Activated CD8-positive, alpha-beta T cell treated with anti-CD3 and anti-CD28 coated beads, Interleukin-2, amount 10 ng/mL, durations not matched to agents 7 days and 5 days (primary cell): ENCODE measurements at places on chromosomes 3 and 15.
A peak's percentile ranks its signal among the peaks of the same experiment; 100 is the strongest.

- no peak for DNase-seq
Observed at GRCh38 chr15:77855871-77856270, 221.6 kb downstream of the TBC1D2B start.

DNA sequence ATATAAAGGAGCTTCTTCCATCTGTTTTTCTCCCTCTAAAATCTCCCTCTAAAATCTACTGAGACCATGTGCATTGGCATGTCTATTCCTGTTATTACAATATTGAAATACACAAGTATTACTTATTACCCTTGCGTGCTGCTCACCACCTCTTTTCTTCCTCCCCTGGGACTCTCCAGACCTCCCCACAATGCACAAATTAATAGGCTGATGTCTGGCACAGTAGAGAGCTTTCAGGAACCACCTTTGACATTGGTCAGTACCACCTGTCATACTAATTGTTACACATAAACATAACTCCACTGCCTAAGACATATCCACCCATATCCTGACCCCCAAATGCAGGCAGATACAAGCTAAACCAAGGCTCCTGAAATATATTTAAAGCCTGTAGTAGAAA is 722.6 kb downstream of the FHIT start:
- no peak for DNase-seq

- no peak for DNase-seq
Observed at GRCh38 chr3:167113035-167113830, 266.9 kb downstream of the ZBBX start.

DNA sequence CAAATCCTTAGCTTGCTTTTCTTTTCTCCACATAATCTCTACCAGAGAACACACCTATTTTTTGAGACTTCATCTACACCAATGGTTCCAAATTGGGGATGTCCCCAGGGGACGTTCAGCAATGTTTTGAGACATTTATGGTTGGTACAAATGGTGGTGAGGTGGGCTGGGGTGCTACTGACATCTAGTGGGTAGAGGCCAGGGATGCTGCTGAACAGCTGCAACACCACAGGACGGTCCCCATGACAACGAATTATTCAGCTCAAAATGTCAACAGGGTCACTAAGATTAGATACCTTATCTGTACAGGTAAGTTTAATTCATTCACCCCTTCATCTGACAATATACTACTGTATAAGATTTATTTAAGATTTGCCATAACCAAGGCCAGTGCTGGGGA is 14.4 kb downstream of the GK5 start:
- no peak for DNase-seq

GRCh38 chr3:2765002-2765579 is 345.1 kb downstream of the IL5RA start:
- no peak for DNase-seq

- DNase-seq = peak; percentile 97
Observed at GRCh38 chr3:50340448-50341329, at the start of gene RASSF1. RASSF1 (minus strand) TSS chr3:50340836; CDS start chr3:50340805, 31 bp downstream.

DNA sequence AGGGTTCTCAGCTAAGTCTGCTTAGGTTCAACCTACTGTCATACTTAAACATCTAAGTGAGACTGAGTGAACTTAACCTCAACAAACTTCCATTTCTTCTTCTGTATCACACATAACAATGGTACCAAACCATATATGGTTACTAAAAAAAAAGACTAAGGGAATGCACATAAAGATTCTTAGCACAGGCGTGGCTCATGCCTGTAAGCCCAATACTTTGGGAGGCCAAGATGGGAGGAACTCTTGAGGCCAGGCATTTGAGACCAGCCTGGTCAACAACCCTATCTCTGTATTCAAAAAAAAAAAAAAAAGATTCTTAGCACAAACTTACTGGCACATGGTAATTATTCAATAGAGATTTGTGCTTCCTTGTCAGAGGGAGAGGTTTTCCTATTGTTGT is 57.9 kb downstream of the ACAP2 start:
- no peak for DNase-seq

GRCh38 chr3:182954553-182955235 is 25.6 kb downstream of the DCUN1D1 start:
- DNase-seq = no peak

- DNase-seq = peak; percentile 19
Observed at GRCh38 chr15:81270781-81271491, 53.0 kb downstream of the STARD5 start.

- DNase-seq = no peak
Observed at GRCh38 chr15:41917767-41918430, 24.0 kb upstream of the SPTBN5 start.

GRCh38 chr15:91737151-91737818 is 116.2 kb upstream of the SLCO3A1 start:
- no peak for DNase-seq

DNA sequence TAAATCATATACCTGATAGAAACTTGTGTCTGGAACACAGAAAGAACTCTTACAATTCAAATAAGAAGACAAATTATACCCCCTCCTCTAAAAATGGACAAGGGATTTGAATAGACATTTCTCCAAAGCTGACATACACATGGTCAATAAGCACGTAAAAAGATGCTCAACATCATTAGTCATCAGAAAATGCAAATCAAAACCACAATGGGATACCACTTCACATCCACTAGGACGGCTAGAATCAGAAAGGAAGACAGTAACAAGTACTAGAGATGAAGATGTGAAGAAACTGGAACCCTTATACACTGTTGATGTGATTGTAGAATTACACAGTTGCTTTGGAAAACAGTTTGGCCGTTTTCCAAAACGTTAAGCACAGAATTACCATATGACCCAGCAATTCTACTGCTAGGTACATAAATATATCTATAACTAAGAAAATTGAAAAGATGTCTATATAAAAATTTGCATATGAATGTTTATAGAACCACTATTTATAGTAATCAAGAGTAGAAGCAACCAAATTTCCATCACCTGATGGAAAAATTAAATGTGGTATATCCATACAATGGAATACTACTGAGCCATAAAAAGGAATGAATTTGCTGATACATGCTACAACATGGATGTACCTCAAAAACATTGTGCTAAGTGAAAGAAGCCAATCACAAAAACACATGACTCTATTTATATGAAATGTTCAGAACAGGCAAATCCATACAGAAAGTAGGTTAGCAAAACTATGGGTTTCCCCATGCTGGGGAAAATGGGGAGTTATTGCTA is 60.8 kb downstream of the GREM1 start:
- DNase-seq = no peak

GRCh38 chr3:16134173-16134928 is 40.1 kb upstream of the GALNT15 start:
- DNase-seq = no peak

DNA sequence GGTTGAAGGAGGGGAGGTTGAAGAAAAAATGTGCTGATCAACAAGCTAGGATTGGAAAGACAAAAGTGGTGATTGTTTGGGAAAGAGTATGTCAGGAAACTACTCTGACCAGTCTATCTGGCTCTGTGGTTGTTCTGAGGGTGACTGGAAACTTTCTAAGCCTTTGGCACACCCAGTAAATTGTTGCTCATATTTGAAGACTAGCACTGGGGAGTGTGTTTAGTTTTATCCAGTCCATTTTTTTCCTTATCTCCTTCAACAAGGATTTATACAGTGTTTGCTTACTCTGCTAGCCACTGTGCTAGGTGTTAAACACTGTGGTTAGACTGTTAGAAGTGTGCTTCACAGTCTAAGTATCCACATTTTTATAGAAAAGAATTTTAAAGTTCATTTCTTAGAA is 28.8 kb downstream of the PPM1L start:
- no peak for DNase-seq

DNA sequence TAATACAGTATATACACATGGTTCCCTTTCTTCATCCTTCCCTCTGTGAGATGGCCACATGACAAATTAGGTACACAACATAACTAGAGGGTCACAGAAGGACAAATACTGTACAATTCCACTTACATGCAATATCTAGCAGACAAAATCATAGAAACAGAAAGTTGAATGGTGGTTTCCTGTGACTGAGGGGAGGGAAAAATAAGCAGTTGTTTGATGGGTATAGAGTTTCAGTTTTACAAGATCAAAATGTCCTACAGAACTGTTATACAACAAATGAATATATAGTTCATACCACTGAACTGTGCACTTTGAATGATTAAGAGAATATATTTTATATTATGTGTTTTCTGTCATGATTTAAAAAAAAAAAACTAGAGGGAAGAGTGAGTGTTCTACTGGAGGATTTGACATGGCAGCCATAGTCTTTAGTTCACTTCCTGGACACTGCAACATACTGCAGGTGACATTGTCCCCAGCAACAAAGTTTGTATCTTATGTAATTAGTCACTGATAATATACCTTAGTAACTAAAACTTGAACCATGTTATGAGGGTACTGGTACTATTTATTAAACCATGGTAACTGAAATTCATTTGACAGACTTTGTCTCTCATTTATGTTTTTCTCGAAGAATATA is 37.2 kb downstream of the CCDC54 start:
- no peak for DNase-seq

DNA sequence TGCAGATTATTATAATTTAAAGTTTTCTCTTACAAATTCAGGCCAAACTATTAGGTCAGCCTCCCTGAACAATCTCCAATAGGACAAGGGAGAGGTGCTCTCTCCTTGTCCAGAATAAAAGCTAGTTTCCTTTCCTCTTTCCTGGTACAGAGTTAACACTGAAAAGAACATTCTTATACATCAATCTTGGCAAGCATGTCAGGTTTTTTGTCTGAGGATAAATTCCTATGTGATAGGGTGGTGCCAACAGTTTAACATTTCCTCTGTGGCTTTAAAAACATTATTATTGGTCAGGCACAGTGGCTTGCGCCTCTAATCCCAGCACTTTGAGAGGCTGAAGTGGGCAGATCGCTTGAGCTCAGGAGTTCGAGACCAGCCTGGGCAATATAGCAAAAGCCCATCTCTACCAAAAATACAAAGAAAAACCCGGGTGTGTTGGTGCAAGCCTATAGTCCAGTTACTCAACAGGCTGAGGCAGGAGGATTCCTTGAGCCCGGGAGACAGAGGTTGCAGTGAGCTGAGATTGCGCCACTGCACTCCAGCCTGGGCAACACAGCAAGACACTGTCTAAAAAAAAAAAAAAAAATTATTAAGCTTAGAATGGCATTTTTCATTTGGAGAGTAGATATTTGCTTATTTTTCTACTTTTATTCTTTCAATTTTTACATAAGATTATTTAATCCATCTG is 13.7 kb upstream of the ULK4 start:
- no peak for DNase-seq

GRCh38 chr3:110323349-110323748 is 748.3 kb upstream of the NECTIN3 start:
- no peak for DNase-seq

DNA sequence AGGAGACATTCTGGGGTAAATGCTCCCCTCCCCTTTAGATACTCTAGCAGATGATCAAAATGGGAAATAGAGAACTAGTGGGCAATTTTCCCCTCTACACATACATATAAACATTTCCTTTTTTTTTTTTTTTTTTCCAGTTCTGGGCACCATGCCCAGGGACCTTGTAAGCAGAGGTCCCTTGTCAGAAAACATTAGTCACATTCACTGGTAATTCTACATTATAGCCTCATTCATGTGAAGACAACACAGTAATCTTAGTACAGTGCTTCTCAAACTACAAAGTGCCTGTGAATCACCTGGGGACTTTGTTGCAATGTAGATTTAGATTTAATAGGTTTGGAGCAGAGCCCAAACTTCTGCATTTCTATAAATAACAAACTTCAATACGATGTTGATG is 60.1 kb upstream of the ACTC1 start:
- no peak for DNase-seq

- DNase-seq = no peak
Observed at GRCh38 chr3:159739969-159740368, 248.7 kb upstream of the IL12A start.

GRCh38 chr3:10513306-10513705 is 7.9 kb upstream of the ATP2B2 start:
- no peak for DNase-seq

- DNase-seq = no peak
Observed at GRCh38 chr3:126938520-126939337, 44.2 kb upstream of the PLXNA1 start.

DNA sequence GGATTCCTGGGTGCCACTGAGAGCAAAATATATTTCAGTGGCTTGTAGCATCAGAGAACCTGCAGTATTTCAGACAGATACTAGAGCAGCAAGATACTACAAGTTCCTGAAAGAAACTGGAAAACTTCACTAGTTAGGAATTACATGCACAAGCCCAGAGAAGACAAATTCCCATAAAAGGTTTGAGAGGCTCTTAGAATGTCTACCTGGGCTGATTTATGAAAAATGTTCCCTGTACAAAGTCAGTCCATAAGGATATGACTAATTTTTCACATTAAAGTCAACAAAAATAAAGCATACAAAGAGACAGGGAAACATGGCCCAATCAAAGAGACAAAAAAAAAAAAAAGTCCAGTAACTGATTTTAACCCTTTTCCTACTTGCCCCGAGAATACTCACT is 302.6 kb downstream of the POLQ start:
- DNase-seq = no peak

DNA sequence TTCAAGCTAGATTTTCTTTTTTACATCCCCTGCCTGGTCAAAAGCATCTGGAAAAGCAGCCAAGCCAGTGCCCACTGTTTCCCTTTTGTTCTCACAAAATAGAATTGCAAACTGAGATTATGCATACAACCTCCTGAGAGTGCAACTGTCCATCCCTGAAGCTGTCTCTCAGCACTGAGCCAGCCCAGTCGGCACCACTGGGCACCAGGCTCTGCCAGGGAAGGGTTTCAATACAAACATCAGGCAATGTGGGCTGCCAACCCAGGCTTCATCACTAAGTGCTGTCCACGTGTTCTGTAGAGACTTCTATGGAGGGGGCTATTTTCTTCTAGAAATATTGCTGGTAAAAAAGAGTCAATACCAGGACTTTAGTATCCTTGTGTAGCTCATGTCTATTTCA is 356.3 kb upstream of the TBL1XR1 start:
- DNase-seq = no peak

DNA sequence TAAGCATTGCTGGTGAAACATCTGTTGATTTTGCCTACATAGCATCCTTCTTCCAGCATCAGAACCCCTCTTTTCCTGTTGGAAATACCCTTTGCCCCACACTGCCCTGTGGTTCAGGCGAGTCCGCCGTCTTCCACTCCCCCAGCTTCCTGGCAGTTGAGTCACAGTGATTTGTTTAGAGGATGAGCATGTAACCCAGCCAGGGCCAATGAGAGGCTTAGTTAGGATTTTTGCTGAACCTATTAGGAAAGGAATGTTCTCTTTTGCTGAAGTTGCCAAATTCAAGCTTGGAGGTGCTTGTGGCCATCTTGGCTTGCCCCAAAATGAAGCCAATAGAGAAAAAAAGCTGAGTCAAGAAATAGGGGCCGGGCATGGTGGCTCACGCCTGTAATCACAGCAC is 19.0 kb upstream of the MEX3B start:
- DNase-seq = no peak

- no peak for DNase-seq
Observed at GRCh38 chr15:42107473-42107872, 13.1 kb upstream of the PLA2G4D start.

DNA sequence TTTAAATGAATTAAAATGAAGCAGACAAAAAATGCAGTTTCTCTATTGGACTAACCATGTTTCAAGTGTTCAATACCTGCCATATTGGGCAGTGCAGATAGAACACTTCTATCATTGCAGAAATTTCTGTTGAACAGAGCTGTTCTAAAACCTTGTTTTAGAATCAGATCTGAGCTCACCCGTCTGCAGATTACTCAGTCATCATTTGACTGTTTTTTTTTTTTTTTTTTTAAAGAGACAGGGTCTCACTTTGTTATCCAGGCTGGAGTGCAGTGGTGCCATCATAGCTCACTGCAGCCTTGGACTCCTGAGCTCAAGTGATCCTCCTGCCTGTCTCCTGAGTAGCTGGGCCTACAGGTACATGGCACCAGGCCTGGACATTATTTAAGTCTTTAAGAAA is 128.7 kb downstream of the APBA2 start:
- no peak for DNase-seq
